Cardiac muscle cell (in vitro differentiated cells and primary cell): ENCODE measurements at places on chromosomes 12 and 14.

DNA sequence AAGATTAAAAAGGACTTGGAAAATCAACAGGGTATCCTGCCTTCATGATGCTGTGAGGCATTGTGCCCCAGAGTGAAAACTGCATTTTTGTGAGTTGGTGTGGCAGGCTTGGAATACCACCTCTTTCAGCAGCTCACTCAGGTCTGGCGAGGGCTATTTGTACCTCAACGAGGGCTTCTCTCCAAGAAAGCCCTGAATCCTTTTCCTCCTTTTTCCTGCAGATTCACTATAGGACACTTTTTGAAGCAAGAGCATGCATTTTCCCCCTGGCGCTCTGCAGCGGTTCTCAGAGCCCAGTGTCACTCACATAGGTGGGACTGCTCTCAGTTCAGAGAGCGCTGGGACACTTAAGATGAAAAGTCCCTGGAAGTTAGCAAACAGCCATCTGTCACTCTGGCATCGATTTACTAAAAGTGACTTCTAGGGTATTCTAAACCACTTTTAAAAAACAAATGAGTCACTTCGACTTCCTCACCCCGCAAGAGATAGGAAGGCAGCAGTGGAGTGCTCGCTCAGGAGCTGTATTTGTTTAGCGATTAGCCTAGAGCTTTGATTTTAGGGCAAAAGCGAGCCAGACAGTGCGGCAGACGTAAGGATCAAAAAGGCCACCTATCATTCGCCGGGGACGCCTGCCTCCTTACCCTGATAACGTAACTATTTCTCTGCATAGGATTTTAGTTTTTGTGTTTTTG, 782 bp upstream of the LGR5 start:
- peak; percentile 39 for DNase-seq

- DNase-seq: no peak
Observed at GRCh38 chr12:26809611-26810285, 23.2 kb downstream of the ITPR2 start.

GRCh38 chr12:65800937-65801336, 23.3 kb upstream of the HMGA2 start:
- no peak for DNase-seq

DNA sequence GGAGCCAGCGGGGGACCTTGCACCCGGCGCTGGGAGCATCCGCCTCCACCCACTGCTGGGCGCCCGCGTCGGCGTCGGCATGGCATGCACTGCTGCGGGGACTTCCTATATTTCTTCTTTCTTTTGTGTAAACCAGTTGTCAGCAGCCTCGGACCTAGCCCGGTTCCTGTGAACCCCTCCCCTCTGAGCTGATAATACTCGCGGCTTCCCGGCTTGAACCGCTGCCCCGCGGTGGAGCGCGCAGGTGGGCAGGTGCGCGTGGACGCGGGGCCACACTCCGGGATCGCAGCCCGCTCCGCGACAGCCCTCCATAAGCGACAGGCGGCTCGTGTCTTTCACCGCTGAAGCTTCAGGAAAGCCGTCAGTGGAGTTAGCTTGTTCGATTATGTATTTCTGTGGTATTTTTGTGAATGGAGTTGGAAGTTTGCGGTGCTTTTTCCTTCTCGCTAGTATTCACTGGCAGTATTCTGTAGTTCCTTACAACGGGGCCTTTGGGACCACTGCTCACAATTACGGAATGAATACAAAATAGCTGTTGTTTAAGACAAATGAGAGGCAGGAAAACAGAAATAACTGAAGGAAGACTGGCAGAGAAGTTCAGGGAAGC, 870 bp downstream of the BMAL2 start:
- DNase-seq: peak; percentile 25

DNA sequence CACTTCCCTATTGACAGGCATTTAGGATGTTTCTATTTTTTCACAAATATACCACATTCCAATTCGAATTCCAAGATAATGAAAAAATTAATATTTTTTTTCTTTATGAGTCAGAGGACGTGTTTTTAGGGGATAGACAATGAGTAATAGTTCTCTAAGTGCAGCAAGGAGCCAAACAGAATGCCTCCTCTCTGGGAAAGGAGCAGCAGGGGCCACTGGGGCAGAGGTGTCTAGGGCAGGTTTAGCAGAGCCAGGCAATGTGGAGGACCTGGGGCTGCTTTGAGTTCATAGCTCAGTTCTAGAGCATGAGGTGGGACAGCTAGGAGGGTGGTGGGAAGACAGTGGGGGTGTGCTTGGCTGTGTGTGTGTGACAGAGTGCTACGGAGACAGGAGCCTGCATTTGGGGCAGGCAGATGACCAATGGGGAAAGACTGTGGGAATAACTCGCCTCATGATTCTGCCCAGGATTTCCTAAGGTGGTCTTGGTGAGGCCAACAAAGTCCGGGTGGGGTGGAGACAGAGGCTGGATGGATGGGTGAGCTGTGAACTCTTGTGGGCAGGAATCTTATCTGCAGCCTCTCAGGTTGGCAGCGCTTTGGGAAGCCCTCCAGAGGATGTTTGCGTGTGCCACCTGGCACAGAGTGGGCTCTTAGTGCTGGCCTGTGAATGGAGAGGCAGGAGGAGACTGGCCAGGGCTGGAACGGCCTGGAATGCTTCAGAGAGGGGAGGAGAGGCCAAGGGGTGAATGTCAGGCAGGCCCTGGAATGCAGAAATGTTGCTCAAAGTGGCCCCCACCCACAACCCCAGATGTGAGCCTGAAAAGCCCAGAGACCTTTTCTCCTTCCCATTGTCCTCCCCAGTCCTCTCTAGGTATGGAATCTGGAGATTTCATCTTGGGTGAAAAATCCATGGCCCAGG, 2.4 kb upstream of the KRT7 start:
- DNase-seq: peak; percentile 84

DNA sequence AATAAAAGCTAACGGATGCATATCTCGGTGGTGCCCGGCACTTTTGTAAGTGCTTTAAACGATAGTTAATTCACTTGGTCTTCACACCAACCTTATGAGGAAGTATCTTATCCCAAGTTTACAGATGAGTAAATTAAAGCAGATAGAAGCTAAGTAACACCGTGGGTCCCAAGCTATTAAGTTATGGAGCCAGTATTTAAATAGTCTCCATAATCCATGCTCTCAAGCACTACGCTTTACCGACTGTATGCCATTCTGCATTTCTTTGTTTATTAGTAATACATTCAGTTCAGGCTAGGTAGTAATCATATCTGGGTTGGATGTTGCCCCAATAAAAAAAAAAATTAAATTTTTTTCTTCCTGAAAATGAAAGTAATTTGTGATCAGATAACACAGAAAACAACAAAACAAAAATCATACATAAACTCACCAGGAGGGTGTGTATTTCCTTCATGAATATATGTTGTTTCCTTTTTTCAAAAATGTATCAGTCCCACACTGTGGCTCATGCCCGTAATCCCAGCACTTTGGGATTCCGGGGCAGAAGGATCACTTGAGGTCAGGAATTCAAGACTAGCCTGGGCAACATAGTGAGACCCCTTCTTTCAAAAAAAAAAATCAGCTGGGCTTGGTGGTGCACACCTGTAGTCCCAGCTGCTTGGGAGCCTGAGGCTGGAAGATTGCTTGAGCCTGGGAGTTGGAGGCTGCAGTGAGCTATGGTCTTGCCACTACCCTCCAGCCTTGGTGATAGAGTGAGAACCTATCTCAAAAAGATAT, 1.4 kb upstream of the M6PR start:
- DNase-seq: no peak

- no peak for DNase-seq
Observed at GRCh38 chr12:26721800-26722199, 111.2 kb downstream of the ITPR2 start.

DNA sequence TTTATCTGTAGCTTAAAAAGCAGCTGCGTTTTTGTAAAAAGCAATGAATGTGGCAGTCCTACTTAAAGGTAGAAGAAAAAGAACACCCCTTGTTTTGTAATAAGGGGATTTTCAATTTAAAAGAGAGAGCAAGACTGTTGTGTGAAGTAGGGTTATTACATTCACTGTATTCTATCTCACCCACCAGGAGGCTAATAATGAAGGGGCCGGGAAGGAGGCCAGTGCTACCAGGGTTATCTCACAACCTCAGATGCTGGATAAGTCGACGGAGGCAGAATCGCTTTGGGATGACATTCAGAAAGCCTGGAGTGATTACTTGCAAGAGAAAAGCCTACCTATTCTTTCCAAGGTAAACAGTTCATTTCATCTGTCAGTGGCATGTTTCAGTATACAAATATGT, 97.7 kb downstream of the RMST start:
- DNase-seq: no peak

- peak; percentile 81 for DNase-seq
Observed at GRCh38 chr12:20212658-20213555, 155.4 kb upstream of the PDE3A start.

DNA sequence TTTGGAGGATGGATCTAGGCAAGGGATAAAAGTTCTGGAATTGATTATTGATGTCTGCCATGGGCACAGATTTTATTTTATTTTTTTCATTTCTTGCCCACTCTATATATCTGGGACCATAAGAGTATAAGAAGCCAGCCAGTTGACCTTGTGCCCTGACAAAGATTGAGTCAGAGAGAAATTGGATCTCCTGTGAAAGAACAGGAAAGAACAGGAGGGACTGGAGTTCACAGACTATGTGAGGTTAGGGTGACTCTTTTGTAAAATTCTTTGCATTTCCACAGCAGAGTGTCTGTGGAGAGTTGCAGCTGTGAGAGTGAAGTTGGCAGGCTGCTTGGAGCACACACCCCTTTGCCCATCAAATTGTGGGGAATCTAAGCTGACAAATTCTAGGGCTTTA, 358.4 kb upstream of the TBX3 start:
- DNase-seq: no peak

GRCh38 chr12:2076728-2077127, 23.9 kb downstream of the CACNA1C start:
- no peak for DNase-seq

GRCh38 chr12:64010069-64010686, 165.7 kb downstream of the SRGAP1 start:
- peak; percentile 35 for DNase-seq

- DNase-seq: no peak
Observed at GRCh38 chr14:25843481-25844470, 754.1 kb downstream of the NOVA1 start.

DNA sequence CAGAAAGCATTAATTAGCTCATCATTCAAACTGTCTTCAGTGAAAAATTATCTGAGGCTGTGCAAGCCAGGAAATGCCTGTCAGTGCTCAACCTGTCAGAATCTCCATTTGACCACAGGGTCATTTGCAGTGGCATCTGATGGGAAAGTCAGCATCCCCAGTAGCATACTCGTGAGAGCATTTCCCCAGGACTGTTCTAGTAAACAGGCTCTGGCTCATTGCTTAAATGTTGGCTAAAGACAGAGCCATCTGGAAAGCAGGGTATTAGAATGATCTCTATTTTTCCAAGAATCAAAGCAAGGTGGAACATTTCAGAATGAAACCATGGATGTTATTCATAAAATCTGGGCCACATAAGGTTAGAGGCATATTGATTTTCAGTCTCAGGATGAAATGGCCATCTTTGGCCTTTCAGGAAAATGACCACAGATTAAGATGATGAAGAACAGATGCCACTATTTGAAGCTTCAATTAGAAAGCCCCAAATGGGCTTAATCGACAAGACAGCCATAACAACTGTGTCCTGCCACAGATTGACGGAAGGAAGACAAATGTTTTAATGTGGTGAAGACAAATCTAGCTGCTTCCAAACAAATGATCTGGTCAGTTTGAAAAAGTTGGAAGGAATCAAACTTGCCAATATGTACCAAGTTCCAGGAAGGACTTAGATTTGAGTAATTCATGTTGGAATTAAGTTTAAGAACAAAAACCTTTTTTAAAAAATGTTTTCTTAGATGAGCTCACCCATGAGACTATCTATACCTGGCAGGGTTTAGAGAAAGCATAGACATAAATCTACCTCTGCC, 94.0 kb upstream of the FAR2 start:
- peak; percentile 33 for DNase-seq

- DNase-seq: no peak
Observed at GRCh38 chr12:82645414-82645813, 41.3 kb upstream of the TMTC2 start.

- DNase-seq: no peak
Observed at GRCh38 chr14:76778546-76779215, 17.4 kb downstream of the VASH1 start.

GRCh38 chr12:100987552-100988521, 193.3 kb downstream of the ANO4 start:
- peak; percentile 23 for DNase-seq

- DNase-seq: no peak
Observed at GRCh38 chr14:54169254-54169924, 212.8 kb upstream of the BMP4 start.

DNA sequence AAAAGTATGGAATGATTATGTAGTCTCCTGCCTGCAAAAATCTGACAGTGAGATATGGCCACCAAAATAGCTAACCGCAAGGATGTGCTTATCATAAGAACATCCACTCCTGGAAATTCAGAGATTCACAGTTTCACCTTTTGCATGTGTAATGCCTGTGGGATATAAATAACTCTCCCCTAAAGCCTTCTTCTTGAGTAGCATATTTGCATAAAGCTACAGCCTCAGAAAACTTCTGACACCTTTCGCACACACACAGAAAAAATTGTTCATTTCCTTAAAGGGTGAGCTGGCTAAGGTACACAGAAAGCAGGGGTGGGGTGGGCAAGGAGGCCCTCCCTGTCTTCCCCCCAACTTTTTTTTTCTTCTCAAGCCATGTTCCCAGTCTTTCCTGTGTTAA, 3.1 kb upstream of the IGF1 start:
- no peak for DNase-seq

- DNase-seq: no peak
Observed at GRCh38 chr14:69693801-69694729, 72.9 kb upstream of the SRSF5 start.

GRCh38 chr12:117744418-117744817, 224.4 kb downstream of the KSR2 start:
- no peak for DNase-seq

DNA sequence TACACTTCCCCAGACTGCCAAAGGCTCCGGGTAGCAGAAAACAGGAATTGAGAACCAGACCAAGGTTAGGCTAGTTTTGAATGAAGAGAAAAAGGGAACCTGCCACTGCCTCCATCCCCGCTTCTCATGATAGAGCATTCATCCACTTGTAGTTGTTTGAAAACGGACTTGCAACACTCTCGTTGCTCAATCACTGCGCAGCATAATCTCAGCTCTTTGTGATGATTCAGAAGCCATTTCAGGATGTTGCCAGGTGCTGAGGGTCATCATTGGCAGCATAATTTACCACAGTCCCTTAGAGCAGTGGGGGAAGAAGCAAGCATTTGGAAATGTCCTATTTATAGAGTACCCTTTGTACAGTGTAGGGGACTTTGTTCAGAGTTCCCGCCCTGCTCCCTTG, 25.6 kb downstream of the KCNK13 start:
- DNase-seq: peak; percentile 94

DNA sequence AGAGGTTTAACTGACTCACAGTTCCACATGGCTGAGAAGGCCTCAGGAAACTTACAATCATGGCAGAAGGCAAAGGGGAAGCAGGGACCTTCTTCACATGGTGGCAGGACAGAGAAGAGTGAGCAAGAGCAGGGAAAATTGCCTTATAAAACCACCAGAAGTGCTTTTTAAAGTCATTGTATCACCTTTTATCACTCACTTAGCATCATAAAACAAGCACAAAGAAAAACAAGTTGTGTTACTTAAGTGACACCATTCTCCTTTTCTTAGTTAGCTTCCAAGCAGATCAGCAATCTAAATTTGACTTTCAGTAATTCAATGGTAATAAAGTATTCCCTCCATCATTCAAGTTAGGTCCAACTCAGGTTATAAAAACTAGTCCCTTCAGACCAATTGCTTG, 28.5 kb downstream of the OSBPL8 start:
- no peak for DNase-seq
